ENCODE measurements at places on chromosomes 1 and 21.

- no peak for DNase-seq
These were observed 280.1 kb upstream of the ST6GALNAC5 start for GRCh38 chr1:76587212-76587611.

DNA sequence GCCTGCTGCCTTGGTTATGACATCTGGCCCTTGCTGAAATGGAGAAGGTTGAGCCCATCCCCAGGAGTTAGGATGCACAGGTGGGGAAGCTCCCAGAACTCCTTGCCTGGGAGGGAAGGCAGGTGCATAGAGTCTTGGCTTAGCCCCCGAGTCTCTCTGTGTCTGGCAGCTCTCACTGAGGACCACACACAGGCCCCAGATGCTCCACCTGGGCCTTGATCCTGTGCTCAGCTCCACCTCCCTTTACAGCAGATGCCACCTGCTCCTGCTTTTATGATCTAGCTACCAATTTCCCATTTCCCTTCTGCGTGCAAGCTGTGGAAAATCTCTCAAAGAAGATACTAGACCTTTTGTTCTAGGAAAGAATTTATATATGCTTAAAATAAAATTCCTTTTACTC, 28.8 kb upstream of the KCNJ6 start:
- no peak for DNase-seq

DNA sequence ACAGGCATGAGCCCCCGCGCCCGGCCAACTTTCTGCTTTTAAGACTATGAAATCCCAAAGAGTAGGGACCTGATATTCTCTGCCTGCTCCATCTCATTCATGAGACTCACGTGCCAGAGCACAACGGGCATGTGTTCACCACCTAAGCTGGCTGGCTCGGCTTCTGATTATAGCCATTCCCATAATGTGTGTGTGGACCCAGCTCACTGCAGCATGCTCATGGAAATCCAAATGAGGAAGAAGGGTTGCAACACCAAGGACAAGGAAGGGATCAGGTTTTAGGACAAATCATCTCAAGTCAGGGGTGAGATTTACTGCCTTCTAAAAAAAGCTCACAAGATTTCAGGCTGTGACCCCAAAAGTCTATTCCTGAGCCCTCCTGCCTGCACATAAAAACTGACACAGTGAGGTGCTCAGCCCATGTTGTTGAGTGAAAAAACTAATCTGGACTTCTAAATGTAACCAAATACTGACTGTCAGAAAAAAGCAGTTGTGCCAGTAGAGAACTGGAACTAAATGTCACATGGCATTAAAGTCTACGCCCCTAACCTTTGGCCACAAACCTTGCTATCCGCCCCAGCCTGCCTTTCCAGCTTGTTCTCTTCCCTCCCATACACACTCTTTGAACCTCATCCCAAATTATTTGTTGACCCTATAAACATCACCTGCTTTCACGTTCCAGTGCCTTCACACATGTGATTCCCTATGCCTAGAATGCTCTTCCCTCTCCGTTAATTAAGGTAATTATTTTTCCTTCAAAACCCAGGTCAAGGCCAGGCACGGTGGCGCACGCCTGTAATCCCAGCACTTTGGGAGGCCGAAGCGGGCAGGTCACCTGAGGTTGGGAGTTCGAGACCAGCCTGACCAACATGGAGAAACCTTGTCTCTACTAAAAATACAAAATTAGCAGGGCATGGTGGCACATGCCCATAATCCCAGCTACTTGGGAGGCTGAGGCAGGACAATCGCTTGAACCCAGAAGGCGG, 9.1 kb upstream of the COA7 start:
- DNase-seq: no peak

GRCh38 chr1:19087737-19088594, 122.1 kb downstream of the UBR4 start:
- no peak for DNase-seq

- no peak for DNase-seq
These were observed 54.4 kb upstream of the SCMH1 start for GRCh38 chr1:41296506-41296905.

DNA sequence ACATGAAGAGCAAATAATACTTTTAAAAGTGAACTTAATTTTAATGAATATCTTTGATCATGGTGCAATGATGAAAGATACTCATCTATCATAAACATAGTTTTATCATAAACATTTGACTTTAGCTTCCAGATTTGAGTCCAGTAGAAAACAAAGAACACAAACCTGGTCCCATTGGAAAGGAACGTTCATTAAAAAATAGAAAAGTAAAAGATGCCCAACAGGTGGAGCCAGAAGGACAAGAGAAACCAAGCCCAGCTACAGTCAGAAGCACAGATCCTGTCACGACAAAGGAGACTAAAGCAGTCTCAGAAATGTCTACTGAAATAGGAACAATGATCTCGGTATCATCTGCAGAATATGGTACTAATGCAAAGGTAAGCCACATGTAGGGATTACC, 55.6 kb upstream of the MYOCOS start:
- DNase-seq: no peak

DNA sequence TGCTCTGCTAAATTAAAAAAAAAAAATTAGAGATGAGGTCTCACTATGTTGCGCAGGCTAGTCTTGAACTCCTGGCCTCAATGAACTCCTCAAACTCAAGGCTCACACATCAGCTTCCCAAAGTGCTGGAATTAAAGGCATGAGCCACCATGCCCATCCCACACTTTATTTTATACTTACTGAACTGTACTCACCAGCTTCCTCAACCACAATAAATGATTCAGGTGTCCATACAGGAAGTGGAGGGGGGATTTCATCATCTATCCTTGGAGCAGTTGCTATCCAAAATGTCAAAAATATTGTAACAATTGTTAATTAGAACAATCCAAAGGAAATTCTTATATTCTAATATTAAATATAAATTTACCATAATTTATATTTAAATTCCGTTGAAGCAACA, 22.4 kb upstream of the RSBN1 start:
- DNase-seq: no peak

DNA sequence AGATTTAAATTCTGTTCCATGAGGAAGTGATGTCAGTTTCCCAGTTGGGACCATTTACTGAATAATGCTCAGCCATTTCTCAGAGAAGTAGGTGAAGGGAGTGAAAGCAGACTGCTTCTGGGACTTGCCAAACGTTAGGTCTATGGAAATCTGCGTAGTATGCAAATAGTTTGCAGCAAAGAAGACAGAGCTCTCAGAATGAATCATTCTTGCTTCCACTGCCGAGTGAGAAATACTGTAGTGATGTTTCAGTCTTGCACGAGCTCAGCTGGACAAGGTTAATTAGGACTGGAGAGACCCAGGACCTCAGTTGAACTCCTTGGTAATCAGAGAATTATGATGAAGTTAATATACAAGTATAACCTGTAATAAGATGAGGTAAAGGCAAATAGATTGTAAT, 317.7 kb upstream of the DAB1 start:
- no peak for DNase-seq

DNA sequence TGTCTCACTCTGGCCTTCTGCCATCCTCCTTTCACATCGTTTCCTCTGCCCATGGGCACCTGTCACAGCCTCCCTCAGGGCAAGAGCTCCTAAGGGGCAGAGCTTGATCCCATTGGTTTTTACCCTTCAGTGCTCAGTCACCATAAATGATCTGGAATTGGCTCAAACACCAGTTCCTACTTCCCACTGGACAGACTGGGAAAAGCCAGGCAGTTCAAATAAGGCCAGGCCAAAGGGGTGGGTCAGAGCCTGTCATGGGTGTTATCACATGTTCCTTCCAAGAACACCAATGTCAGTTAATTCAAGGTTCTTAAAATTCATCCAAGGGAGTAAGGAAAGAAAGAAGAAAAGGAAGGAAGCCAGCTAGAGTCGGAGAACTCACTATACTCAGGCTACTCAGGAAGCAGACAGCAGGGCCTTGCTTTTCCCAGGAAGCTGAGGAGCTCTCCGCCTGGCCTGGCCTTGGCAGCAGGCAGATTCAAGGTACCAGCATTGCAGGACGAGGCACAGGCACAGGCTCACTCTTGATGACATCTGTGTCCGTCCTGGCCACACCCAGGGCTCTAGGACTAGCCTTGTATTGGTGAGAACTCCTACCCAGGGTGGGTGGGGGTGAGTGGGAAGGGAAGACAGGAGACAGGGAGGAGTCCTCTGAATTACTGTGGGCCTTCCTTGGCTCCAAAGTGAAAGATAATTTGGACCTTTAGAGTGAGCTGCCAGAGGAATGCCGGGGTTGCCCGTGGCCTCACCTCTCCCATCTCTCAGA, 32.2 kb upstream of the ARTN start:
- DNase-seq: no peak

DNA sequence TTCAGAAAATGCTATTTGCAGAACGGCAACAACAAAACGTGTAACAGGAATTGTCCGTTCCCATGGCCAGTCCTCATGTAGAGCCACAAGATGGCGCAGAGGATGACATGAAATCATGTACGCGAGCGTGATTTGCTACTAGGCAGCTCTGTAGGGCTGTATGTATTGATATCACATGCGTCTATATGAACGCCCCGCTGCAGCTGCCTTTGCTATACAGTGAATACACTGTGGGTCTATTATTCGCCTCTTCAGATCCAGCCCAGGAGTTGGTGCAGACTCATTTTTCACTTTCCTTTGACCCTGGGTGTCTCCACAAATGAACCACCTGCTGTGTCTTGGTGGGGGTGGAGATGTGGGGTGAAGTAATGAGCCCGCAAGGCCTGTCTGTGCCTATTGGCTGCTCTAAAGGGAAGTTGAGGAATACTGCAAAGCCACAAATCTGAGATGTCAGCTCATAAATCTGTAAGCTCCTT, 361.5 kb downstream of the KIF26B start:
- no peak for DNase-seq

- no peak for DNase-seq
These were observed 35.9 kb upstream of the PROX1 start for GRCh38 chr1:213951876-213952275.

DNA sequence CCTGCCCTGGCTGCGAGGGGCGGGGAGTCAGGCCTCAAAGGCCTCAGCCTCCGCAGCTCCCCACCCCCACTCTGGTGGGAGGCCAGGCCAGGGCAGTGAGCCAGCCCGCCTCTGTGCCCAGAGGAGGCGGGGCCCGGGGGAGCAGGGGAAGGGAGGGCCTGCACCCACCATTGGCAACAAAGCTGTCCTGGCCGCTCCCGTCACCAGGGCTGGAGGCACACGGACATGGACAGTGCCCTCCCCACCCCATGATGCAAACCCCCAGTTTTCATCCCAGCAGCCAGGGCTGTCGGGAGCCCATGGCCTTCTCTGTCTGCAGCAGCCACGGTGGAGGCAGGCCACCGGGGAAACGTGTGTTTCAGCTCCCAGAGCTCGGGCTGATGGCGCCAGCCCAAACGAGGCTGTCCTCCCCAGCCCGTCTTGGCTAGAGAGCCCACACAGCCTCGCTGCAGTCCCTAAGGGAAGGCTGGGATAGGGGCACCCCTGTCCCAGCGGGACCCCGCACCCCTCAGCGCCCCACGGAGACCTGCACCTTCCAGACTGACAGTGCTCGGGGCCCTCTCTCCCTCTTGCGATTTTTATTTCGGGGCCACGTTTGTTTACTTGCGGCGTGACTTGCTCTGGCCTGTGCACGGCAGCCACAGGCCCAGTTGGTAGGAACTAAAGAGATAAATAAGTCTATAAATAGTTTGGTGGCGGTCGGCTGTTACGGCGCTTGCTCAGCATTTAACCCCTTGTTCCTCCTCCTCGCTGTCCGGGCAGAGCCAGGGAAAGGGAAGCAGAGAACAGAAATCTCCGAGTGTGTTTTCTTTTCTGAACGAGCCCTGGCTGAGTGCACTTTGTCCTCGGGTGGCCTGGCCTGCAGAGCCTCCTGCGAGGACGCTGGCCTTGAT, 101.8 kb downstream of the PRDM16 start:
- DNase-seq: no peak

DNA sequence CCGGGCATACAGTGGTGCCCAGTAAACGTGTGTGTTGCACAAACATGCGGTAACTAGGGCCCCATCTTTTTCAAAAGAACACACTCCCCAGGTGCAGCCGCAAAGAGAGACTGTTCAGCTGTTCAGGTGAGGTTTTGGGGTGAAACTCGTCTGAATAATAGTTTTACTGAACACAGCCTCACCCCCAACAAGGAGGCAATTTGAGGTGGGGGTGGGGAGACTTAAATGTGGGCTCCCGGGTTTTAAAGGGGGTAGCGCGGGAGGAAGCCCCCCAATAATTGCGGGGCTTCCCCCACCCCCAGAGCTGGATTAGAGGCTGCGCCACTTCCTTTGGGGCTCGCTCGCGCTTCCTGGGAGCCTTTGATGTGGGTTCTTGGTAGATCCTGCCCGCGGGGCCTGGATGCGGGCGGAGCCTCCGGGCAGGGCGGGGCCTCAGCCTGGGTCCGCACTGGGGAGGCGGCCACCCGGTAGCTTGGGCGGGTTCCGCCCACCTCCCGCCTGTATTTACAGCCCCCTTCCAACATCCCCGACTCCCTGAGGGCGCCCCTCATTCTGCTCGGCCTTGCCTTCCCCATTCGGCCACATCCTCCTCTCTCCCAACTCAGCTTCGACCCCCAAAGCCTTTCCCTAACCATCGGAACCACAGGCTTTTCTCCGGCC, 6.4 kb upstream of the EPHA2 start:
- DNase-seq: peak; percentile 79

DNA sequence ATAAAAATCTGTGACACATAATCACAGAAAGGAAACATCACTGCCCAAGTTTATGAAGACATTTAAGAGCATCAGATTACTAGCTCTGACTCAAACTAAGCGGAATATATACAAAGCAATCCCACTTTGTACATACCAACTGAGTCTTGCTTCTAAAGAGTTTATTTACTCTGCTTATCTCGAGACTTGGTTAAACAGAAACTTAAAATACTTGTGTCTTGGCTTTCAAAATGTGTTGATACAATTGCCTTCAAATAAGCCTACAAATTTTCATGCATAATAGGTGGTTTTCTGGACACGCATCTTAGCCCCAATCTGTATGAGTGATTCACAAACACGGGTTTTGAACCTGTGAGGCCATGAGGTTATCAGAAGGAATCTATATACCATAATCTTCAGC, 21.0 kb downstream of the CD160 start:
- no peak for DNase-seq

DNA sequence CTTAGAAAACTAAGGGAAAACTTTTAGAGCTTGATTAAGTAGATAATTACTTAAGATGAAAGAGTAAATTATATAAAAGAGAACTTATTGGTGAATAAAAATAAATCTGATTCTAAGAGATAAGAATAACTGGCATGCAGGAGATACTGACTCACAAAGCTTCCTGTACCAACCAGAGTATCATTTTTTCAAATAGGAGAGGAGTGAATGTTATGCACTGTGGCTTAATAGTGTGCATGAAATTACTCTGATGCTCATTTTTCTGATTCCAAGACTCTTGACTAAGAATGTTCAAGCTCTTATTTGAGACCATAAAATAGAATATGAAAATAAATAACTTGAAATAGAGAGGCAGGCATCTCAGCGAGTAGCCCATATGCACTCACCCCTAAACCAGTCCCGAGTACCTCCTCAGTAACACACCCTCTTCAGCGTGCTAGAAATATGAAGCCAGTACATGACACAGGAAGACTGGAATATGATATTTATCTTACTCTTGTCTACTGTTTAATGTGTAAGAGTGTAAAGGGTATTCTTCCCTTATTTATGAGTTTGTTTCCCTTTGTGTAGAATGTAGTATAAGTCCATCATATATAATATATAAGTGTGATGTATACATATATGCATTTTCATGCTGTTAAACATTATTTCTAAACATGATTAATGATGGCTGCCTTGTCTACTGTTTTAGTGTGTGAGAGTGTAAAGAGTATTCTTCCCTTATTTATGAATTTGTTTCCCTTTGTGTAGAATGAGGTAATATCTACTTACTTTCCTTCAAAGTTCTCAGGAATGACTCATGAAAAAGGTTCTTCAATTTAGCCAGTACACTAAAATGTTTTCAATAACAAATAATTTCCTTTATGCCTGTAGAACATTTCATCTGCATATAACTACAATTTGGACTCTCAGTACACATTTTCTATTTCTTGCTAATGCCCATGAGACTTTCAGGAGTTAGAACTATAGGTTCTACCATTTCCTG, 99.2 kb upstream of the PALMD start:
- DNase-seq: no peak
